ENCODE measurements at places on chromosomes 12 and 14.

DNA sequence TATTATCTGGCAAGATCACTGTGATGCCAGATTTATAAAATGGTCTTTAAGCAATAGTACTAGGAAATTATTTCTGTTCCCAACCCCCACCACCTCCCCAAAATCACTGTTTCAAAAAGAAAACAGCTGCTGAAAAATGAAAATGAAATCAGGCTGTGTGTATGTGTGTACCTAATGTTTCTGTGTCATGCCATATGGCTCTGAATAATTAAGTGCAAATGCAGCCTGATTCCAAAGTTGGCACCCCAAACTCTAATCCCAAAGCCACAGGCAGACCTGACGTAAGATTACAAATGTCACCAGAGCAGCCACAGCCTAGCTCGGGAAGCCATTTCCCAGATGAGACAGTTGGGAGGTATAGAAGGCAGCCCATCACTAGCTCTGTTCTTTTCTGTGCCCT is 175.5 kb downstream of the MED13L start:
- DNase-seq = no peak

DNA sequence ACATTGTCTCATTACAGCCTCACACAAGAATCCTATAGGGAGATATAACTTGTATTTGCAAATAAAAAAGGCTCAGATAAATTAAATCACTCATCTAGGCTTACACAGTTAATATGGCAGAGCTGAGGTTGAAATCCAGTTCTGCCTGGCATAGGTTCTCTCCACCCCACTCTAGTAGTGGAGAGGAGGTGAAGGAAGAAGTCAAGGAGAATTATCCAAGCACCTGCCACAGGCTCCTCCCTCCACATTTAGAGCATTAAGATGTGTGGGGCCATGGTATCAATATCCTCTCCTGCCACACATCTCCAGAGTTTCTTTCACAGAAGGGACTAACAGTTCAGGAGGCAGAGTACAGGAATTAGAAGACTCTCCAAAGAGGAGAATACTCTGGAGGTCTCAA is 22.5 kb upstream of the STAC3 start:
- DNase-seq = no peak

DNA sequence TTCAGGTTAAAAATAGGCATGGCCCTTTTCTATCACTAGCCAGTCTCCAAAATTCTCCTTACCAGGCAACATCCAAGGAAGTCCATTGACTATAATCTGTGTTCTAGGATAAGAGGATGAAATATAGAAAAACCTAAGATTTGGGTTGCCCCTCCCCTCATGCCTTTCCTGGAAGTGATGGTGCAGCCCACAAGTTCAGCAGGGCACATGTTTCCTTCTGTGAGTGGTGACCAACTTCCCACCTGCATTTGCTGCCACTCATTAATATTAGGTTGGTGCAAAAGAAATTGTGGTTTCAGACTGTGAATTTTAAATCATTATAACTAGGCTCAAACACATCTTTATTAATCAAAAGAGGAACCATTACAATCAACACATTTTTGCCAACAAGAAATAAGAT is 250.5 kb upstream of the FKBP4 start:
- DNase-seq = no peak

DNA sequence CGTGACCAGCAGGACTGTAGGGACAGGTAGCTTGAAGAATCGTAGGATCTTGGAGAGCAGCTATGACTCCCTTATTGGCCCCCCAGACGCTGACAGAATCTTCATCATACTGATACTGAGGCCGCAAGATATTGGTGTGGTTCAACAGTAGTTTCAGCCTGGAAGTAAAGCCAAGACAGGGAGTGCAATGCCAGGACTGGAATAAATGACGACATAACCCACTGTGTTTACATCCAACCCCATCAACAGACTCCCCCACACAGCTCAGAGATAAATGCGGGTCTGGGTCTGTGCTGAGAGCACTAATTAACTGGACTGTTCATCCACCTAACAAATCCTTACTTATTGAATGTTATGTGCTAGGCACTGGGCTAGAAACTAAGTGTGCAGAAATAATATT is 16.6 kb downstream of the NOXRED1 start:
- no peak for DNase-seq

GRCh38 chr14:56979936-56980335 is 169.7 kb upstream of the OTX2 start:
- DNase-seq = no peak

DNA sequence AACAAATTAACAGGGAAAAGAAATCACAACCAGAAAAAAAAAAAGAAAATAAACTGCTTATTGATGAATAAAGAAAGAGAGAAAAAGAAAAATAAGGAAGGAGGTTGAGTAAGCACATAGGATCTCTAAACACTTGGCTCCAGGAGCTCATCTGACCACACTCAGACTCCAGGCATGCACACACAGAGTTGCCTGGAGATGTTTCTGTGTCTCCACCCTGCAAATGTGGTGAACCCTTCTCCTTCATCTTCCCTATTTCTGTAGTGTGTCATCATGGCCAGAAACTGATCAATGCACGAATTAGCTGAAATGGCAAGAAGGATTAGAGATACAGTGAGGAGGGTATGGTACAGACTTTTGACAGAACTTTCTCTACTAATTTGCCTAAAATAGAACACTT is 20.2 kb downstream of the OR4N2 start:
- DNase-seq = no peak

GRCh38 chr12:124002021-124002644 is 29.1 kb downstream of the ZNF664 start:
- no peak for DNase-seq
